Endothelial cell (in vitro differentiated cells): ENCODE measurements at places on chromosomes 16 and 17. TPM values are rescaled to one million over a fixed set of nuclear protein-coding genes. Genes with fewer than 3 reads are reported as not detected.

TPSG1 gene
- total RNA-seq, result not detected

FBXL16 gene
- not detected for total RNA-seq

KRT13 gene
- not detected for total RNA-seq

BMERB1 gene
- total RNA-seq, result 9.9 TPM

GRCh38 chr17:37089956-37090355 is 141.2 kb downstream of the AATF start:
- peaks cover 25% of the 10 kb centered on the region for H3K36me3 ChIP-seq
- peaks cover 16% of the 10 kb centered on the region for H3K4me1 ChIP-seq
- no peak for DNase-seq
- H3K27ac ChIP-seq, result no peak overlapping the region

- H3K27me3 ChIP-seq, result no peaks in the 10 kb centered on the region
- no peak overlapping the region for H3K27ac ChIP-seq
- H3K4me3 ChIP-seq, result no peak overlapping the region
- no peak for DNase-seq
These were observed 38.3 kb downstream of the CYB561 start for GRCh38 chr17:63407741-63408330.

GRCh38 chr16:68737046-68737729 is at the start of gene CDH1:
TSS of gene CDH1 (plus strand) at chr16:68737292. CDS start at chr16:68737416, 124 bp downstream.
- H3K4me3 ChIP-seq, result peak within 1 kb of the TSS; percentile 88
- H3K36me3 ChIP-seq, result no peaks in the 10 kb centered on the region
- H3K27me3 ChIP-seq, result peaks cover 7% of the 10 kb centered on the region
- DNase-seq, result peak; percentile 31
- H3K27ac ChIP-seq, result peak within 1 kb of the TSS; percentile 52
- peaks cover 5% of the 10 kb centered on the region for H3K4me1 ChIP-seq

GRCh38 chr16:21580807-21581206 is 18.6 kb upstream of the METTL9 start:
- H3K27ac ChIP-seq, result no peak overlapping the region
- H3K36me3 ChIP-seq, result no peaks in the 10 kb centered on the region
- no peak for DNase-seq

GRCh38 chr16:27597361-27597760 is 47.4 kb downstream of the KATNIP start:
- peaks cover 15% of the 10 kb centered on the region for H3K36me3 ChIP-seq
- peaks cover 8% of the 10 kb centered on the region for H3K27me3 ChIP-seq
- H3K4me3 ChIP-seq, result no peak overlapping the region
- H3K27ac ChIP-seq, result no peak overlapping the region
- DNase-seq, result no peak

GRCh38 chr17:77231076-77231871 is 90.5 kb downstream of the SEC14L1 start:
- peaks cover 6% of the 10 kb centered on the region for H3K36me3 ChIP-seq
- DNase-seq, result no peak
- peaks cover 6% of the 10 kb centered on the region for H3K4me1 ChIP-seq
- H3K27ac ChIP-seq, result peak overlapping the region; percentile 55
- H3K4me3 ChIP-seq, result no peak overlapping the region
- peaks cover 8% of the 10 kb centered on the region for H3K27me3 ChIP-seq

DNA sequence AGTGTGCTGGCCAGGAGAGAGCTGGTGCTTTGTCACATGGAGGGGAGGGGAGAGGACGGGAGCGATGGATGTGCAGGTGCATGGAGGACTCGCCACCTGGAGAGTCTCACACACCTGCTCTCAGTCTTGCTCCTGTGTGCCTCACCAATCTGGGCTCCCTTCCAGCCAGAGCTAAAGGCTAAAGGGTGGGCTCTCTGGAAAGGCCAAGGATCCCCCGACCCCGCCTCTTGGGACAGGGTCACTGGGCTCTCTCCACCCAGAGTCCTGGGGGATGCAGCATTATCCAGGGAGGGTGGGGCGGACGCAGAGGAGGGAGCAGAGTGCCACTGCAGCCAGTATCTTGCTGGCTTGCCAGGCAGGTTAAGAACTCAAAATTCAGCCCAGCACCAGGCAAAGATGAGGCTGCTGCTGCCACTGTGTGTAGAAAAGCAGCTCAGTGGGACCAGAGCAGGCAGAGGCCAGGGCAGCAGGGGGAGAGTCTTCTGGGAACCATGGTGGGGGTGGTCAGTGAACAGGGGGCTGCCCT is 5.4 kb upstream of the STAT5B start:
- peaks cover 29% of the 10 kb centered on the region for H3K4me1 ChIP-seq
- H3K36me3 ChIP-seq, result no peaks in the 10 kb centered on the region
- no peak for DNase-seq
- H3K4me3 ChIP-seq, result no peak overlapping the region
- no peak overlapping the region for H3K27ac ChIP-seq

GRCh38 chr17:394718-395095 is 42.1 kb upstream of the RPH3AL start:
- no peaks in the 10 kb centered on the region for H3K27me3 ChIP-seq
- no peak overlapping the region for H3K4me3 ChIP-seq
- no peak overlapping the region for H3K27ac ChIP-seq

DNA sequence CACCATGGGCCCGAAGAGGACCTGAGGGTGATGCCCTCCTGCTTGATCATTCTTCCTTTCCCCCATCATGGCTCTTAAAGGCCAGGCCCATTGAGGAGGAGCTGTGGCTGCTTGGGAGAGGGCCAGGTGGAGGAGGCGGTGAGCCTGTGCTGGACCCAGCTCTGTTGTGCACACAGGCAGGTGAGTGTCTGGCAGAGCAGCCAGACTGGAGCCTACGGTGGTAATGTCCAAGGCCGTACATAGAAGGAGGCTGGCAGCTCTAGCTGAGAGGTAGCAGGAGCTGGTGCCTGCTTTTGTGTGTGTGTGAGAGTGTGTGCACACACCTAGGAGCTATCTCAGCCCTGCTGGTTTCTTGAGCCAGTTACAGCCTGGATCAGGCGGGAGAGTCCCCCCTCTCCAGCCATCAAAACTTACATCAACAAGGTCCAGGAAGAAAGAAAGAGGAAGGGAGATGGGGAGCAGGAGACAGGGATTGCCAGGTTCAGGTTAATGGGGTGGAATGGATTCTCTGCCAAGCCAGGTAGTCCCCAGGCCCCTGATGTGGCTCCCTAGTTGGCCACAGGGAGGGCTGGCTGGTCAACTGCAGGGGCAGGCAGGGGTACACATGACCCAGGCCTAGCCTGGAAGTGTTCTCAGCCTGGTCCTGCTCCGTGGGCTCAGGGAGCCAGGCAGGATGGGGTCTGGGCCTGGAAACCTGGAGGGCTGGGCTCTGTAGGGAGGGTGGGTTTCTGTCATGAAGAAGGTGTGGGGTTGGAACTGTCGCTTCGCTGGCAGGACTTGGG is 107.1 kb downstream of the RAP1GAP2 start:
- no peaks in the 10 kb centered on the region for H3K4me1 ChIP-seq
- DNase-seq, result no peak
- no peak overlapping the region for H3K4me3 ChIP-seq
- no peak overlapping the region for H3K27ac ChIP-seq
- no peaks in the 10 kb centered on the region for H3K36me3 ChIP-seq
- H3K27me3 ChIP-seq, result peaks cover 9% of the 10 kb centered on the region

DNA sequence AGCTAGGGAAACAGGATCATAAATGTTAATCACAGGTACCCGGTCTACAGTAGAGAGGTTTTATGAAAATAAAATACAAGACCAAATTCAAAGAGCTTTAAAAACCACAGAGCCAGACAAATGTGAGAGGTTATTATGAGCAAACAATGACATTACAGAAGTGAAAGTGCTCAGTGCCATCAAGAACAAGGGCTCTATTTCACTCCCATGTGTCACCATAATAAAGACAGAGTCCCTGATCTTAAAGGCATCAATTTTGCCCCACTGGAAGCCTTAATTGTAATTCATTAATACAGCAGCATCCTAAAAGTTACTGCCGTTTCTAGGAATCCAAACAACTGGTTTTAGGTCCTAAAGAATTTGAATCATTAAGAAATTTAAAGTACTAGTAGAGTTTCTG is 43.7 kb upstream of the CDRT4 start:
- peaks cover 37% of the 10 kb centered on the region for H3K36me3 ChIP-seq
- no peaks in the 10 kb centered on the region for H3K27me3 ChIP-seq
- peaks cover 7% of the 10 kb centered on the region for H3K4me1 ChIP-seq
- no peak for DNase-seq

GRCh38 chr16:88606148-88606757 is 32.1 kb upstream of the IL17C start:
- H3K36me3 ChIP-seq, result peaks cover 30% of the 10 kb centered on the region
- H3K27me3 ChIP-seq, result peaks cover 2% of the 10 kb centered on the region
- no peak for DNase-seq

DNA sequence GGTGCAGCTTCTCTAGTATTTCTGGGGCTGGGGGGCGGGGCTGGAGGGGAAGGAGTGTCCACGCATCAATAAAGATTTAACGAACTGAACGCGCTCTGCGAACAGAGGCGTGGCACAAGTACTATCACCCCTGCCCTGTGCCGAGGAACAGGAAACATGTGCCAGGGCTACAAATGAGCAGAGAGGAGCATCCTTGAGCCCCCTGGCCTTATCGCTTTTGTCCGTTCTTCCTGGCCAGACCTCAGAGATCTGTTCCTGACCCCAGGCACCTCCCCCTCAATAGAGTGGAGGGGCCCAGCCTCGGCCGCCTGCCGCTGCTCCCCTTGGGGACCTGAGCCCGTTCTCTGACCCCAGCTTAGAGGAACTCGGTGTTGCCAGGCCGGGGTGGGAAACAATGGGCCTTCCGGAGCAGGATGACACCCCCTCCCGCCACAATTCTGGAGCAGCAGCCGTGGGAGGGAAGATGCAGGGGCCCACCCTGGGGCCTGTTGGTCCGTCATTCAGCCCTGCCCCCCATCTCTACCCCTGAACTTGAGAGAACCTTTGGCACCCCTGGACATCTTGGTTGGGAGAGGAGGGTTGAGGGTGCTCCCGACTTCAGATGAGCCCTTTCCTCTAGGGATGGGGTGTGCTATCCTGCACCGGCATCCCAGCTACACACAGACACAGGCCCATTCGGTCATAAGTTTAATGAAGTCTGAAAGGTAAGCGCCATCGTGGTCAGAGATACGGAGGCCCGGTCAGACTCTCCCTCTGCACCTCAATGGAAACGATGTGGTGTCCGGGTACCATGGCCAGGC is 1.1 kb downstream of the NAA38 start:
- no peak overlapping the region for H3K4me3 ChIP-seq
- peaks cover 27% of the 10 kb centered on the region for H3K36me3 ChIP-seq
- DNase-seq, result peak; percentile 68

DNA sequence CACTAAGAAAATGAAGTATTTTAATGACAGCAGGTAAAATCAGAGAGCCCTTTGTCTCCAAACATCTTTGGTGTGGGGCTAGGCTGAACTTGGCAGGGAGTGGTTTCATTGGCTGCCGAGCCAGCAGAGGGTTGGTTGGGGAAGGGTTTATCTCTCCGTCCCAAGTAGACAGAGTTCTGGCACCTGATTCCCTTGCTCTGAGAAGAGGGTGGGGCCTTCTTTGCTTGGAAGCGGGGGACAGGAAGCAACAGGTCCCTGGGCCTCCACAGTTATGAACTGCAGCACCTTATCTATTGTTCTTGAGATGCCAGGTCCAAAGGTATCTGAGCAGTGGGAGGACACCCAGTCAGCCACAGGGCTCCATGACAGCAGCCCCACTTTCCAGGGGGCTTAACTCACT is 12.3 kb upstream of the CDH1 start:
- no peak for DNase-seq
- H3K27me3 ChIP-seq, result peaks cover 3% of the 10 kb centered on the region
- H3K4me1 ChIP-seq, result no peaks in the 10 kb centered on the region
- no peak overlapping the region for H3K27ac ChIP-seq
- H3K4me3 ChIP-seq, result no peak overlapping the region
- H3K36me3 ChIP-seq, result no peaks in the 10 kb centered on the region

- peaks cover 48% of the 10 kb centered on the region for H3K4me1 ChIP-seq
- DNase-seq, result peak; percentile 31
- H3K4me3 ChIP-seq, result peak overlapping the region; percentile 81
- H3K36me3 ChIP-seq, result no peaks in the 10 kb centered on the region
These were observed 16.7 kb downstream of the KRABD2 start for GRCh38 chr17:8359769-8360168.

DNA sequence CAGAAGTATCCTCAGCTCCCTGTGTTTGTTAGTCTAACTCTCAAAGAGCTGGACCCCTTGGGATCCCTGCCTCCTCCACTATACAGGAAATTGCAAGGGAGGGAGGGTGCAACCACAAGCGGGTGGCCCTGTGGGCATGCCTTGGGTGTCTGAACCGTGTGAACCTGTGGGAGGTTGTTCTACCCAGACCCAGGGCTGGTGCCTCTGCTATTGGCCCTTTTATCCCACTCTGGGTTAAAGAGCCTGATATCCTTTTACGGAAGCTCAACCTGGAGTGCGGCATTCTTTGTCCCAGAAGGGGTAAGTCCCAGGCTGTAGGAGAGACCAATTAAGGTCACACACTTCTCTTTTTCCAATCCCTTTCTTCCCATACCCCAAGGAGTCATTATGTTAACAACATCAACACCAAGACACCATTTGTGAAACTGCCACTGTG is 53.4 kb downstream of the ARSG start:
- H3K4me1 ChIP-seq, result peaks cover 26% of the 10 kb centered on the region
- H3K36me3 ChIP-seq, result peaks cover 15% of the 10 kb centered on the region
- no peak for DNase-seq
- no peak overlapping the region for H3K4me3 ChIP-seq

- H3K4me1 ChIP-seq, result no peaks in the 10 kb centered on the region
- H3K36me3 ChIP-seq, result no peaks in the 10 kb centered on the region
- H3K4me3 ChIP-seq, result no peak overlapping the region
- peaks cover 4% of the 10 kb centered on the region for H3K27me3 ChIP-seq
- H3K27ac ChIP-seq, result no peak overlapping the region
- DNase-seq, result no peak
These were observed 44.9 kb downstream of the SLC47A1 start for GRCh38 chr17:19578545-19578944.

DNA sequence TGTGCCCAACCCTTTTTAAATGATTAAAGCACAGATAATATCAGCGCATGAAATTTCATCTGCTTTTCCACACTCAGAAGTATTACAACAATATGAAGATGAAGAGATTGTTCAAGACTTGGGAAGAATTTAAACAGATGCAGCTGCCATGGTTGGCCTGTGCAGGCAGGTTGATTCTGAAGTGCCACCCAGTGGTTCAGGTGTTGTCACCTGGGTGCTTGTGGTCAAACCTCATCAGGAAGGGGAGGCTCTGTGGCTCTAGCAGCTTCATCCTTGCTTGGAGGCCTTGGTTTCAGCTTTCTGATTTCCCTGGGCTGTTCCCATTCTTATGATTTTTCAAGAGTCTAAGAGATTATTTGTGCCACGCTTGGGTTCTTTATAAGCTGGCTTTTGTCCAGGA is 22.2 kb upstream of the CLEC18C start:
- no peak for DNase-seq
- peaks cover 51% of the 10 kb centered on the region for H3K36me3 ChIP-seq
- no peak overlapping the region for H3K27ac ChIP-seq
- peak overlapping the region; percentile 51 for H3K4me3 ChIP-seq
- H3K4me1 ChIP-seq, result no peaks in the 10 kb centered on the region
- H3K27me3 ChIP-seq, result peaks cover 6% of the 10 kb centered on the region
